ENCODE measurements at places on chromosomes 13 and 19.

GRCh38 chr13:93147946-93148345 is 78.7 kb upstream of the GPC6 start:
- DNase-seq, result no peak

- DNase-seq, result no peak
Measured at GRCh38 chr19:13337181-13337580, 169.1 kb downstream of the CACNA1A start.

DNA sequence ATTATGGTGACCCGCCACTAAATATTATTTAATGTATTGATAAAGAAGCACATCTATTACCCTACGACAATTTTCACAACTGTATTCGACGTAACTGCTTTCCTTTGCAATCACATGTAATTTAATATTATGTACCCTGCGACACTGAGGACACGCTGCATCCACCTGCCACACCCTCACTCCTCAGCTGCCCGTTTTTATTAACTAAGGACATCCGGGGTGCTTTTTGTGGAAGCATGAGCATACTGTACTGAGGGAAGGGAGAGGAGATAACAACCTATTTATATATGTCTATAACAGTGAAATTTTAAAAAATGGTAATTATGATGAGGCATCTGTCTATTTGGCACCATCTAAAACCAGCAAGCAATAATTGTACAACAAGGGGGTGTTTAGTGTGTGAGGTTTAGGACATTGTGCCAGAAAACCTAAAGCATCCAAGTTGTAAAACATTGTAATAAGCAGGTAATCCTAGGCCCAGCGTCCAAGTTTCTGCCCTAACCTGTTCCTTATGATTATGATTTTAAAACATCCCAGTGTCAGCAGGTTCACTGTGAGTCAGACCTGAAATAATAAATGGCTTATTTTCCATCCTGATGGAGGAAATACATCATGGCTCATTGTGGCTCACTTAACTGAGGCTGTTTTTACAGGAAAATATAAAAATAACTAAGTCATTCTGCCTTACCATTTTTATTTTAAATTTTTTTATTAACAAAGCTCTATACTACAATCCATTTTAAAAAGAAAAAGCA is 56.3 kb downstream of the FOXO1 start:
- DNase-seq, result no peak

- DNase-seq, result no peak
Measured at GRCh38 chr13:53206455-53206854, 177.8 kb downstream of the OLFM4 start.

DNA sequence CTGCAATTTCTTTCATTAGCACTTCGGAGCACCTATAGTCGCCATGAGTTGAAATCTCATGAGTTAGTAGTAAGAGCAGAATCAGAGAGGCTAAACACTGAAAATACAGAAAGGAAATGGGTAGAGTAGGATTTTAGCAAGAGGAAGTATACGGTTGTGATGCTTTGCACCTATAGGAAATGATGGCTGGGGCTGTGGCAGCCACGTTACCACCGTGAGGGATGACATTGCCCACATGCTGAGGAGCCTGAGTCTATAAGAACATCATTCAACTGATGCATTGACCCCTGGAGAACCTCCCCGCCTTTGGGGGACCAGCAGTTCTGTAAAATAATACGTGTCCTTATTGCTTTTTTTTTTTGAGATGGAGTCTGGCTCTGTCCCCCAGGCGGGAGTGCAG is 20.4 kb downstream of the FAM187B start:
- DNase-seq, result peak; percentile 10
